ENCODE measurements at places on chromosomes 3 and 15.

- no peak for DNase-seq
Measured at GRCh38 chr3:149284034-149284433, 49.4 kb downstream of the TM4SF18 start.

GRCh38 chr3:193832833-193833413, 239.9 kb downstream of the OPA1 start:
- DNase-seq: no peak

- no peak for DNase-seq
Measured at GRCh38 chr15:69608661-69609060, 156.0 kb downstream of the RPLP1 start.

DNA sequence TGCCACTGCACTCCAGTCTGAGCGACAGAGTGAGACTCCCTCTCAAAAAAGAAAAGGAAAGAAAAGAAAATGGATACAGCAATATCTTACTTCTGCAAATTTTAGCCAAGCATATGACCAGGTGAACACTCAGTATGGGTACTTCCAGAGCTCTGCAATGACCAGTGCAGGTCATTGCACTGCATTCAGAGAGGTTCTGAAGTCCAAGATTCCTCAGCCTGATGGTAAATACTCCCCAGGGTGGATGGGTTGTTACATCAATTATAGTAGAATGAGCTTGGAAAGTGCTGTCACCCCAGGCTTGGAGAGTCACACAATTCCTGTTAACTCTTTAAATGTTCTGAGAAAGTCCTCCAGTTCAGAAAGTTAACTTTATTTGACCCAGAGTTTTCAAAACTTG, 103.7 kb downstream of the RPLP1 start:
- DNase-seq: no peak

- DNase-seq: peak; percentile 95
Measured at GRCh38 chr3:176147251-176147650, 1050.0 kb downstream of the TBL1XR1 start.

DNA sequence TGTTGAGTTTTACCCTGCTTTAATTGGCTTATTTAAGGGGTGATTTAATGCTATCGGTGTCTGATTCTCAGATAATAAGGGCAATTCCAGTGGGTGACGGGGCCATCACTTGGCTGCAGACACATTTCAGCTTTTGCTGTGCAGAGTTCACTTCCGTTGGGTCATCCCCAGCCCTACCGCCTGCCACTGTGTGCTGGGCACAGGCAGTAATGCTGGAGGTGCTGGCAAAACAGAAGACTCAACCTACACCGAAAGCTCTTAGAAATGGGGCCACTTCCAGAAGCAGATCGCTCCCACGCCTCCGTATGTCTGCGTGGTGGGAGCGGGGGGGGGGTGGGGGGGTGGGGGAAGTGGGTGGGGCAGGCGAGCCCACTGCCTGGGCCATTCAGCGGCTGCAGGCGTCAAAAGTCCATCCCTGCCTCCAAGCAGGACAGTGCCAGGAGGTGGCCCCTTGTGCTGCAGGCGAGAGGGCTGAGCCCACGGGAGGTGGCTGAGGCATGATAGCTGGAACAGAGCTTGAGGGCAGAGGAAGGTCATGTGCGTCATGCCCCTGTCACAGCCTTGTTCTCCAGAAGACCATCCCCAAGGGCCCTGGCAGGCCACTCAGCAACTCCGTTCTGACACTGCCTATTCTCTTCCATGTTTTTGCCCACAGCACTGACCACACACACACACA, 128.3 kb downstream of the ATP10A start:
- DNase-seq: no peak

GRCh38 chr3:65578861-65579260, 459.9 kb downstream of the MAGI1 start:
- no peak for DNase-seq

DNA sequence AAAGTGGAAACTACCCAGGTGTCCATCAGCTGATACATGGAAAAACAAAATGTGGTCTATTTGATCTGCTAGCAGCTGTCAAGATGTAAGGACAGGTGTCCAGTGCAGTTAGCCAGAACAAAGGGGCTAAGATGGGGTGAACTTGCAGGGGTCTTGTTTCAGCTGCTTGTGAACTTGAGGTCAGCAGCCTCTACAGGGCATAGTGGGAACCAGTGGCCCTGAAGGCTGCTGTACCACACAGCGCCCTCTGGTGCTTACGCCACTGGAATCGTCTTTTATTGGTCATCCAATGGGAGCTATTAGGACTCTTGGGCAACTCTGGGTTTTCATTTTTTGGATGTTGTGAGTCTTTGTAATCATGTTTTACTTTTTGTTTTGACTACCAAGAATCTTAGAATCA, 62.2 kb upstream of the CTSH start:
- DNase-seq: no peak

- no peak for DNase-seq
Measured at GRCh38 chr3:173983343-173983742, 585.8 kb downstream of the NLGN1 start.

GRCh38 chr3:172606021-172606420, 82.8 kb upstream of the TNFSF10 start:
- no peak for DNase-seq

GRCh38 chr15:57118013-57118799, 199.8 kb downstream of the TCF12 start:
- DNase-seq: no peak

DNA sequence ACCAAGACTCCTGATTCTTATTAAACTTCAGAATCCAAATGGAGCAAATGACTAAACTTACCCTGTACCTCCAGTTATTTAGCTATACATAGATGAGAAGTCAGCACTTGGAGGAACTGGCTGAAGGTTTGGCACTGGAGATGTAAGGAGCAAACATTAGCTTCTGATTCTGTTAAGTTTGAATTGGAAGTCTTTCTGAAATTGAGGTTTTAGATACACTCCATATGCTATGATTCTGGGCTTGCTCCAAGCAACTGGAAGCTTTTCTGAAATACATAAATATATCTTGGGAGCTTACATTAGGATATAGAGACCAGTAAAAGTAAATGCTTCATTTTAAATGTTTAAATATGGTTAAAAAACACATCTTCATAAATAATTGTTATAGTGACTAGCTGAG, 333.7 kb downstream of the EPHA3 start:
- DNase-seq: no peak

- peak; percentile 18 for DNase-seq
Measured at GRCh38 chr15:74319596-74320351, 47.7 kb downstream of the CYP11A1 start.

DNA sequence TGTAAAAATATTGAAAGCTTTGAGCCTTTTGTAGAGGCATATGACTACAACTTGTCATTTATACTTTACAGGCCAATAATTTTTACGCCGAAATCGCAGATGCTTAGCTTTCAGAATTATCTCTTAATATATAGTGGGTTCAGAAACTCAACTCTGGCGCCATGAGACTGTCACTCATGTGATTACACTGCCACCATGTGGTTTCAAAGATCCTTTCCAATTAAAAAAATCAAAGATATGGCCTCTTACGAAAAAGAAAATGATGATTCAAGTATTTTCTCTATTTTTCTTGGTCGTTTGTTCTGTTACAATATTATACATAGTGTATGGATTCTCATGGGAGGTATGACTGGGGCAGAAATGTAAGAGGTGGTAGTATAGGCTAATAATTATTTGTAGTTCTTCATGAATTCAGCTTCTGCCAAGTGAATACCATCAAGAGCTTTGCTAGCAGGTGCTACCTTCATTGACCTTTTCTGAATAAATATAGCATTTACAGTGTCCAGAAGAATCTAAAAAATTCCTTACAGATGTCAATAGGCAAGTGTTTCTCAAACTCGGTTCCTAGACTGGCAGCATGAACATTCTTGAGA, 751.7 kb upstream of the GOLIM4 start:
- peak; percentile 8 for DNase-seq

- no peak for DNase-seq
Measured at GRCh38 chr3:156377266-156377665, 177.7 kb downstream of the SSR3 start.

- DNase-seq: no peak
Measured at GRCh38 chr3:151156618-151157216, 46.3 kb downstream of the GPR171 start.

GRCh38 chr15:48806151-48806550, 4.7 kb downstream of the CEP152 start:
- peak; percentile 12 for DNase-seq

DNA sequence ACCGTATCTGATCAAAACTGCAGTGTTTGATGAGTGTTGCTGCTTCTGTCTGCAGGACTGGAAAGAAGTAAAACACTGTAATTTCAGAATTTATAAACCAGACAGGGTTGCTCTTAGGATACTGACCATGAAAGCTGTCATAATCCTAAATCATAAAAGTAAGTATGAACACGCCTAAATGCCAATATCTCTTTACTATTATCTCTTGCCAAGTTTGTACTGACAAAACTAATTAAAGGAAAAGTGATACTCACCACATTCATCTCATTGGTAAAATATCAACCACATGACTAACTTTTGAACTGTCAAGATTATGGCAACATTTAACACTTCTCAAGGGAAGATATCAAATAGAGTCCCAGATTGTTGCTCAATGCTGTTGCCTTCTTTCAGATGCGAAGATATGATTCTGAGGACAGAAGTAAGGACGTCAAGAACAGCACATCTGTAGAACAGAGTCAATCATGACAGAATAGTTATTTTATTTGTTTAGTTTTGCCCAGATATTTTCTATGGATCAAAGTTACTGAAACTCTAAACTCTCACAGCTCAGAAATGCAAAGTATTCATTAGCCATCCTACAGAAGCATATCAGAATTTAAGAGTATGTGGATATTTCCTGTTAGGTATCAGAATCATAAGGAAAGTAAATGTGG, 61.4 kb upstream of the COL8A1 start:
- DNase-seq: no peak

DNA sequence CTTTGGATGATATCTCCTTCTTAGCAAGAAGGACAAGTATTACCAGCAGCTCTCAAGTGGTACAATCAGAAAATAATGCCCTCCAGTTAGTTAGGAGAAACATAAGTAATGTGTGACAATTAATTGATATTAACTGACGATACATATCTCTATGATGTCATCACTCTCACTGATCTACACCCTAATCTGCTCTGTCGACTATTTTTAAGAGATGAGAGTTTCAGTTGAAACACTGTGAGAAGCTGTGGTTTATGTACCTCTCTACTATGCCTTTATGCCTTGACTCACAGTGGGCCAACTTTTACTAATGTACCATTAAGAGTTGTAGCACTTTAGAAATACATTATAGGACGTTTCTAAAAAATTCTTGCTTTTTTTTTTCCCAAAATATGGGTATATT, 8.6 kb downstream of the CEP152 start:
- no peak for DNase-seq

DNA sequence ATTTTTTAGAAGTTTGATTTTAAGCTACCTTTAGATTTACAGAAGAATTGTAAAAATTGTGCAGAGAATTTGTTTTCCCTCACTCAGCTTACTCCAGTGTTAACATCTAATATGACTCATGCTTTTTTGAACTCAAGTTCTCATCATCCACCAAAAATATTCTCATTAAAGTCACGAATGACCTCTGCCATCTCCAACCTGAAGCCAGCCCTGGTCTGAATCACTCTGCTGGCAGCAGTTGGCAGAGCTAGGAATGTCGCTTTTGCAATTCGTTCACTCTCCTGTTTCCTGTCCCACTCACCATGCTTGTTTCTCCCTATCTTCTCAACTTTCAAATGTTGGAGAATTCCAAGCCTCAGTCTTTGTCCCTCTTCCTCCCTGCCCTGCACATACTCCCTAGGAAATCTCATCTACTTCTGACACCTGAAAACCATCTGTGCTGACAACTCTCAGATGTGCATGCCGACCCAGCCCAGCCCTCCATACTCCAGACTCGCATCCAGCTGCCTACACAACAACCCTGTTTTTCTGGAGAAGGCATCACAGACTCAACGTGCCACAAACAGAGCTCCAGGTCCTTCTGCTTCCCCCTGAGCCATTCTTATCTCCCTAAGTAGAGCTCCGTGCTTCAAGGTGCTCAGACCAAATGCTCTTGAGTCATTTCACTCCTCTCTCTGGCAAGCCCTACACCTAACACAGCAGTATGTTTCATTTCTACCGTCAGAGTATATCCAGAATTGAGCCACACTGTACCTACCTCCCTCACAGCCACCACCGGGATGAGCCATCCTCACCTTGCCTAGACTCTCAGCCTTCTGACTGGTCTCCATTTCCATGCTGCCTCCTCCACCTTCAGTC, 24.9 kb downstream of the PRR23E start:
- no peak for DNase-seq

GRCh38 chr3:163056874-163057497, 1560.4 kb downstream of the OTOL1 start:
- peak; percentile 29 for DNase-seq

- no peak for DNase-seq
Measured at GRCh38 chr3:42129014-42129953, 38.1 kb downstream of the TRAK1 start.

- no peak for DNase-seq
Measured at GRCh38 chr3:190017521-190018288, 103.0 kb downstream of the P3H2 start.

DNA sequence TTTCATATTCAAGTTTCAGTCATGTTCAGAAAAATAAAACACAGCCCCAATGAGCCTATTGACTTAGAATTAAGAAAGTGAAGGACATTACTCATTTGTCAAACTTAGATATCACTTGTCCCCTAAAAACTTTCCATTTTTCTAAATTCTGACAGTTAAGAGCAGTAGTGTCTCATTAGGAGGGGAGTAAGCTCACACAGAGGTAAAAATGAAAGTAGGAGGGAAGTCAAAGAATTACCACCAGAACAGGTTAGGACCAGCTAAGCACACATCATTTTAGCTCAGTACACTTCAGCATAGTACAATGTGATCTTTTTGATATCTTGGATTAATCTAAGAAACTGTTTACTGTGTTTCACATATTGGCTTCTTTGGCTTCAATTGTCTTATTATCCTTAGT, 64.3 kb downstream of the OSTN start:
- DNase-seq: no peak

DNA sequence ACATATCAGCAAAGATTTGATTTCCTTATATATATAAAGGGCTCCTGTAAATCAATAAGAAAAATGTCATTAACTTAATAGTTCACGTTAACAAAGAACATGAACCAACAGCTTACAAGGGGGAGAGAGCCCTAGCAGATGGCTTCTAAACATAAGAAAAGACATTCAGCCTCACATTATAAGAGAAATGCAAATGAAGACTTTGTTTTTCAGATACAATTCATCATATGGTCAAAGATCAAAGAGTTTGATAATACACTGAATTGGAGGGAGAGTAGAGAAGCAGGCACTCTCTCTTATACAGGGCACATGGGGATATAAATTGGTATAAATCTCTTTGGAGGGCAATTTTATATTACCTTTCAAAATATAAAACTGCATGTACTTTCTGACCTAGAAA, 21.1 kb downstream of the RBP2 start:
- DNase-seq: no peak
